ENCODE measurements at places on chromosomes 12 and 14.
A peak's percentile ranks its signal among the peaks of the same experiment; 100 is the strongest.

DNA sequence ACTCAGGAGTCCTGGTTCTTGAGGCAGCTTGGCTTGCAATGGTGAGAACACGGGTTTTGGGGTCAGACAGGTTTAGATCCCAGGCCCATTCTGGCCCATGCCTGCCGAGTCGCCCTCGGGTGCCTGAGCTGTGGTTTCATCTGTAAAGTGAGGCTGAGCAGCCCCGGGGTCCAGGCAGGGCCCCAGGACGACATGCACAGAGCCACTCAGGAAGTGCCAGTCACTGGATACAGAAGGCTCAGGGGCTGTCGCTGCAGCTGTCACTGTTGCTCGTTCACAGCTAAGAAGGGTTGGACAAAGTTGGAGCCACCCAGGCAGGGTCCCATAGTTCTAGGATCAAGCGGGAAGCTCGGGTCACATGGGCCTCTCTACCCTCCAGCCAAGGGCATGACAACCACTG is 403.1 kb downstream of the BCL11B start:
- no peak for DNase-seq

DNA sequence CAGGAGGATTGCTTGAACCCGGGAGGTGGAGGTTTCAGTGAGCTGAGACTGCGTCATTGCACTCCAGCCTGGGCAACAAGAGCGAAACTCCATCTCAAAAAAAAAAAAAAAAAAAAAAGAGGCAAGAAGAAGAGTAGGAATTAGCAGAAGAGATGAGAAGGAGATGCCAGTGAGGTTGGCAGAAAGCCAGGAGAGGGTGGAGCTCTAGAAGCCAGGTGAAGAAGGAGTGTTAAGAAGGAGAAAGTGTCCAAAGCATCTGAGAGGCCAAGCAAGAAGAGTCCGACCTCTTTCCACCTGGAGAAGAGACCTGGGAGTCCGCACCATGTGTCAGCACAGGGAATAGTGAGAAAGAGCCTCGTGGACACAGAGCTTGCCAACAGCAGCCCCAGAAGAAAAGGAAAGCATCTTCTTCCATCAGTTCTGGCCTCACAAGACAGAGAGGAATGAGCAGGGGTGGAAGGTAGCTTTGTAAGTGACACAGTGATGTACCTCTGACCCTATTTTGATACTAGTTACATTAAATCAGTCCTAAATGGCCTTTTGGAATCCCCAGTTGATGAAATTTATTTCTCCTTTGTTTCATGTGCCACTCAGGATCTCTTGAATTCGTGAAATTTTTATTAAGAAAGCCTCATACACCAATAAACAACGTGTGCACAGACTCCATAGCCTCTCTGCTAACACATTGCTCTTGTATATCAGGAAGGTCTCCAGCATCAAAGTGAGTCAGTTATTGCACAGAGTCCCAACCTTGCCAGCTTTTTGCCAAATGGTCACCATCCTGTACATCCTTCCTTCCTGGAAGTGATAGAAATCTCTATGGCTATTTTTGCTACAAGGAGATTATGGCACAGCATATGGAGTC is 70.6 kb downstream of the SAMD4A start:
- DNase-seq = no peak

- no peak for DNase-seq
These were observed 103.1 kb downstream of the RFLNA start for GRCh38 chr12:124397807-124398577.

GRCh38 chr12:41507286-41507685 is 319.2 kb downstream of the PDZRN4 start:
- no peak for DNase-seq

DNA sequence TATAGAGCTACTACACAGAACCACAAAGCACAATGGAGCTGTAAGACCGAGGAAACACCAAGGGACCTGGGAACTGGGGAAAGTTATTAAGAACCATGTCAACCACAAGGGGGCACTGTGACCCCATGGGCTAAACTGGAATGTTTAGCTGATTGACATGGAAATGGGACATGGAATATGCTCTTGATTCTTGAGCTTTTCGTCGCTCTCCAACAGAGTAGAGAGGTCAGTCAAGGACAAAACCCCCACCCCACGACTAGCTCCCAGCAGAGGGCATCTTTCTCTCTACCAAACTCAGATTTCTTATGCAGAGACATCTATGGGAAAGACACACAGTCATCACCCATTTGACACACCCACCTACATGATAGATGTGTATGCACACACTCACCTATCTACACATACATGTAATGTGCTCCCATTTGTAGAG is 10.1 kb downstream of the NDRG2 start:
- DNase-seq = peak; percentile 70

DNA sequence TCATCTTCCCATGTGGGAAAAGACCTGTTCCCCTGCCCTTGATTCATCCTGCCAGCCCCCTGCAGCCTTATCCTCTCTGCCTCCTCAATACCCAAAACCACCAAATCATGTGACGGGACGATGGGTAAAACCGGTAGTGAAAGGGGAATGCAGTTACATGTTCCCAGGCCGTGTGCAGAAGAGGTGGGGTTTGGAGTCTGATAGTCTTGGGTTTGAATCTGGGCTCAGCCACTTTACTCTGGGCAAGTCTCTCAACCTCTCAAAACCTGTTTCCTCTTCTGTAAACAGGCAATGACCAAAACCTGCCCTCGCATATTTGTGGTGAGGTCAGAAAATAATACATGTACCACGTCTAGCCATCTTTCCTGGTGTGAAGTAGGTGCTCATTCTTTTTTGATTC is 123.0 kb downstream of the PLXNC1 start:
- DNase-seq = no peak

Data from stimulated activated CD4-positive, alpha-beta T cell treated with anti-CD3 and anti-CD28 coated beads, Interleukin-1b, Interleukin-23, amount 100 ng/mL, for 4 hours (primary cell).